ENCODE measurements at places on chromosomes 11 and 22.

- no peak for DNase-seq
Measured at GRCh38 chr11:126748793-126749192, 251.8 kb downstream of the KIRREL3 start.

DNA sequence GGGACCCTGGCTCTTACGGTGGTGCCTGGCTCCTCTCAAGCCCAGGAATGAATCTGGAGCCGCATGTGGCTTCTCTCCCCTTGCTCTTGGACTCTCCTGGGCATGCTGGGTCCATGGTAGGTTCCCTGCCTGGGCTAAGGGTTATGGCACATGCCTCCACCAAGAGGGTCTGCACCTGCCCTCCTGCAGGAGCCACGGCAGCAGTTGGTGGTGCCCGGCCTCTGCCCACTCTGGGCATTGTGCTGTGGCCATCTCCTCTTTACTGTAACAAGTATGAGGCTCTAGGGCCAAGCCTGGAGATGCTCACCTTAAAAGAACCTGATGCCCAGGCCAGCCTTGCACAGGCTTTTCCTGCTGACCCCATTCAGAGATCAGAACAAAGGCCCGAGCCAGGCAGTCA, 104.0 kb upstream of the PITPNB start:
- DNase-seq: no peak

- no peak for DNase-seq
Measured at GRCh38 chr11:8260202-8260966, 3.3 kb downstream of the LMO1 start.

DNA sequence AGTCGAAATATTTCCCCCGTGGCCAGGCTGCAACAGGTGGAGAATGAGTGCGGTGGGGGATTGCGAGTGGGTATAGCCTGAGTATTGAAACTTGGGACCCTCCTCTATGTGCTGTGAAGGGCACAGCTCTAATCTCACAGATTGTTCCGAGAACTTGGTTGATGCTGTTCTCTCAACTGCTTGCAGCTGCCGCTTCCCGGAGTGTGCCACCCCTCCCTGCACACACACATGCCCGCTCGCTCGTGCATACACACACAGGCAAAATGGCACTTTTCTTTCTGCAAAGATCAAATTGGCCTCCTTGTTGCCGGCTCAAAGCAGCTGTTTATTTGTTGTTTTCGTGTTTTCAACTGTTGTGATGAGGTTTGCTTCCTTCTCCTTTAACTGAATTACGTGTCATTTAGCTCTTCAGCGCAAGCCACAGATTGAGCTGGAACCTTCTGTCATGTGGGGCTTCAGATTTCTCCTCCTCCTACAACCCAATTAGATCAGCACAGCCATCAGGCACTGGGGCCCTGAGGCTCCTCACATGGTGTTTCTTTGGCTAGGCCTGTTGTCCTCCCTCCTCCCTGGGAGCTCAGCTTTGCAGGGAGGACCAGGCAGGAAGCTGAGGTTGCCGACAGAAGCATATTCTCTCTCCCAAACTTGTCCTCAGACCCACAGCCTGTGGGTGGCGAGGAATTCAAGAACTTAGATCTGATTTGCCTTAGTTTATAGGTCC, 13.9 kb upstream of the B3GAT1 start:
- DNase-seq: no peak

DNA sequence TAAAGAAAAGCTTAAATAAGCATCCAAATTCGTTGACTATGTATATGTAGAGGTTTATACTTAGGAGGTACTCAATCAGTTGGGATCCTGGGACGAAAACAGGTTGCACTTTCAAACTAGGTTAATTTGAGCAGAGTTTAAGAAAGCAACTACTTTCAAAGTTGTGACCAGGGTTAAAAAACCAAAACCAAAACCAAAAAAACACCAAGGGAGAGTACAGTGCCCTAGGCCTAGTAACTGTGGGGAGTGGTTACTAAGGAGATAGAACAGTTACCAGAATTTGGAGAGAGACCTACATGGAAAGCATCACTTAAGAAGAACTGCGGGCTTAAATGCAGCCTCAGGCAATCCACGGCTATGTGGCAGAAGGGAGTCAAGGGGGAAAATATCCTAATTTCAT, 148.3 kb downstream of the JRKL start:
- no peak for DNase-seq

- peak; percentile 3 for DNase-seq
Measured at GRCh38 chr11:76919887-76920746, 59.4 kb downstream of the ACER3 start.

DNA sequence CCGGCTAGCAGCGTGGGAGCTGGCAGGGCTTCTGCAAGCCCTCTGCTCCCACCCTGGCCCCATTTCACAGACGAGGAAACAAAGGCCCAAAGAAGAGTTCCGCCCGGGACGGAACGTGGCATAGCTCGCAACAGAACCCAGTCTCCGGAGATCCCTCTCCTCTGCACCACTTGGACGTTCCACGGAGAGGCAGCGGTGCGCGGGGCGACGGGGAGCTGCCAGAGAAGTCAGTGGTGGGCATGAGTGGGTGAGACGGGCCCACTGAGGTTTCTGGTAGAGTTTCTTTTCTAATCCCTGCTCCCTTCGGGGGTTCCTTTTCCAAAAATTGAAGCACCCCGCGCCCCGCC, 554 bp upstream of the NECTIN1 start:
- DNase-seq: no peak

DNA sequence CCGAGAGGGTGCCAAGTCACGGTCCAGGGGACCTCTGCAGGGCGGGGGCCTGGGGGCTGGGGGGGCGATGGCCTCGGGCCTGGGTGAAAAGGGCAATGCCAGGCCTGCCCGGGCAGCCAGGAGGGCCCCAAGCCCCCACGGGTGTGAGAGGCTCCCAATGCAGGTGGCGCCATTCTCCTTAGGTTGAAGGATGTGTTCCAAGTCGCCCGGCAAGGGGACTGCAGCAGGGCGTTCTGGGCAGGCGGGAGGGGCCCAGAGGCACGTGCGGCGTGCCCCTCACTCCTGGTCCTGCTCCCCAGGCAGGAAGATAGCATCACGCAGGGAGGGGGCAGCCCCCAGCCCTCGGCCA, 730 bp upstream of the TNNI2 start:
- DNase-seq: no peak

- DNase-seq: no peak
Measured at GRCh38 chr11:113153847-113154246, 160.5 kb upstream of the TTC12 start.

- DNase-seq: no peak
Measured at GRCh38 chr22:22573047-22573889, 14.2 kb upstream of the PRAME start.

- DNase-seq: no peak
Measured at GRCh38 chr11:65185171-65185570, 3.4 kb downstream of the CAPN1 start.

DNA sequence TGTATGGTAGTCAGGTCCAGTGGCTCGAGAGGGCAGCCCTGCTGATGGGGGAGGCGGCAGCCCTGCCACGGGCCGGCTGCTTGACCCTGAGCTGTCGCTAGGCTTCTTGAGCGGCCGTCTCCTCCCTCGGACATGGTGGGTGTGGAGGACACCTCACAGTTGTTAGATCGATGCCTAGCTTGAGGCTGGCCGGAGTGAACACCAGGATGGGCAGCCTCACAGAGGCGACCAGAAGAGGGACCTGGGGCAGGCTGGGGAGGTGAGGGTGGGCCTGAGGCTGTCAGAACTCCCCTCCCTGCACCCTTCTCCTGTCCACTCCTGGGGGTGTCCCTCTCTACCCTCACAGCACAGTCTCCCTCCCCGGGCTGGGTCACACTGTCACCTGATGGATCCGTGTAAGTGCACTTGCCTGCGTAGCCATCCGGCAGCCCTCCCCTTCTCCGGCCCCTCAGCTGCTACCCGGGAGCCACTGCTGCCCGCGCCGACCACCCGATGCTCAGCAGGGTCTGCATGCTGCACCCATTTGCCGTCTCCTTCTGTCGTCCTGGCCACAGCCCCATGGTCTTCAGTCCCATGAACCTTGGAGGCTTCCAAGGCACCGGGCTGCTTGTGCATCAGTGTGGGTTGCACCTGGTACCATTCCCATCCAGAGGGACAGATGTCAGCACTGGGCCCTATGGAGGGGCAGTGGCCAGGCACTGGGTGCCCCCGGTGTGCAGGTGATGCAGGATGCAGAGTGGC, 394.1 kb downstream of the TBC1D22A start:
- no peak for DNase-seq

GRCh38 chr11:12110714-12111548, 541 bp downstream of the MICAL2 start:
- no peak for DNase-seq

GRCh38 chr11:18633256-18634139, 644 bp downstream of the SPTY2D1 start:
- DNase-seq: no peak

DNA sequence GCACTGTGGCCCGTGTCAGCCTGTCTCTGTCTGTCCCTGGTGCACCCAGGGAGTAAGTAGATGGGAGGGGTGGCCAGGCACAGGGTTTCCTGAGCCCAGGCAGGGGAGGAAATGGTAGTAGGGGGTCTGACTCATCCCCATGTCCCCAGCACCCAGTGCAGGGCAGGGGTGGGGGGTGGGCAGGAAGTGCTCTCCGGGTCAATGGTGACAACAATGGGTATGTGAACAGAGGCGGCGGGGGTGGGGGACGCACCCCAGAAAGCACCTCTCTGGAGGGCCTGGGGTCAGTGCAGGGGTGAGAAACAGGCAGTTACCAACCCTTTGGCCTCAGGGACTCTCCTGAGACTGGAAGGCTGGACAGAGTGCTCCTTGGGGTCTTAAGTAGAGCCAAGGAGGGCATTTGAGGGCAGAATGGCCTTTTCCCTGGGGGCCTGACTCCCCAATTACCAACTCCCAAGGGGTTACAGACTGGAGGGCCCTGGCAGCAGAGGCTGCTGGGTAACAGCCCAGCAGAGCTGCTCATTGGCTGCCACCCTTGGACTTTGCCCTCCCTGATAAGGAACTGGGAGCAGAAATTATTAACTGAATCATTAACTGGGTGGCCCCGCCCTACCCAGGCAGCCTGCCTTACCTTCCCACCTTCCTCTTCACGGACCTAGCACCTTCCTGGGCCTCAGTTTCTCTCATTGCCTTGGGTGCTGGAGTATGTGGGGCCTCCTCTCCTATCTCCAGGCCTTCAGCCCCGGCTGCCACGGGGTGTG, 4.2 kb downstream of the MYRF start:
- DNase-seq: peak; percentile 41

DNA sequence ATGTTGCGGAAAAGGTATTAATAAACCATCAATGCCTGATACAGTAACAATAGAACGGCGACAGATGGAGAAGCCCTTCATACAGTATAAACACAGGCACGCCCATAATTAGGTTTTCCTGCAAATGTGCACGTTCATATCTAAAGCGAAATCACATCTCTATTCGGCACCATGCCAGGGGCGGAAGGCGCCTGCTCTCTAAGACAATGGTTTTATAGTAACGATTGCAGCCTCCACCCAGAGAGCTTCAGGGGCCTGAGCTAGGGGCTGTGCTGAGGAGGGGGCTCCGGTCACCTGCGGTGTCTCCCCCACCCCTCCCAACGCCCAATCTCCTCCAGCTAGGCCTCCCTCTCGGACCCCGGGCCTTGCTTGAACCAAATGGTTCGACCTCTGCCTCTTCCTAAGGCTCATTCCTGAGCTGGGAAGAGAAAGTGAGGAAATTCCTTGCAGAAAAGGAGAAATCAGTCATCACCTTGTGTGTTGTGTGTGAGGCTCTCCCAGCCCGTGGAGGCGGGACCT, 9.6 kb downstream of the KRTAP5-5 start:
- DNase-seq: no peak

- no peak for DNase-seq
Measured at GRCh38 chr11:116471608-116472256, 301.1 kb downstream of the BUD13 start.

DNA sequence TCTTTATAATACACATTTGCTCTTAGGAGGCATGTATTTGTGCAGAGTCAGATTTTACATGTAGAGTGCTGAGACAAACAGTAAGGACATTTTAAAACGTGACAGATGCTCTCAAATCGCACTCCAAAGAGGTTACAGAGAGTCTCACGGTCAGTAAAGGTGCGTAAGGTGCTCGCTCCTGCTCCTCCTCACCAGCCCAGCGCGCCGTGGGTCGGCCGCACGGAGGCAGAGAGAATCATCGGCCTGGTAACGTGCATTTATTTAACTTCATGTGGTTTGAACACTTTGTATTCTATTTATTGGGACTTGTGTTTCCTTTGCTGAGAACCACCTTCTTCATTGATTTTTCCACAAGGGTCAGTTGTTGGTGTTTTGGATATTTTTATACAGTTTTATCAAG, 900.1 kb downstream of the BRD1 start:
- no peak for DNase-seq

DNA sequence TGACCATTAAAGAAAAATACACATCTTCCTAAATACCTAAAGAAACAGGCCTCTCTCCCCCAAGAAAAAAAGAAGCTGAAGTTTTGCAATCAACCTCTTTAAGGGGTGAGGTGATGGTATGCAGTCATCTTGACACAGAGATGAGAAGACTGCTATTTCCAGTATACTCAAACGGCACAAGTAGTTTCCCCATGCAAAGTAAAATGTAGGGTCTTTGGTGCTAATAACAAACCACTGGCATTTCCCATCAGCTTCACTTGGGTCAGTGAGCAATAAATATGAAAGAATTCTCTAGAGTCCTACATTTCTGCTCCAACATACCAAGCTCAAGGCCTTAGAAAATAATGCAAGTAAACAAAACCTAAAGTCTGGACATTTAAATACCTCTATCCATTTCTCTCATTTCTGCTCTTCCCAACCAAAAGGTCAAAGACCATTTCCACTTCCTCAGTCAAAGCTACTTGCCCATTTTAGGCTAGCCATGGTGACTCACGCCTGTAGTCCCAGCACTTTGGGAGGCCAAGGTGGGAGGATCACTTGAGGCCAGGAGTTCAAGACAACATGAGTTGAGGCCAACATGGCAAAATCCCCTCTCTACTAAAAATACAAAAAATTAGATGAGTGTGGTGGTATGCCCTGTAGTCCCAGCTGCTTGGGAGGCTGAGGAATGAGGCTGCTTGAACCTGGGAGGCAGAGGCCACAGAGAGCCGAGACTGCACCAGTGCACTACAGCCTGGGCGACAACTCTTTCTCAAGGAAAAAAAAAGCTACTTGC, 39.5 kb upstream of the CHRNA10 start:
- no peak for DNase-seq

- no peak for DNase-seq
Measured at GRCh38 chr11:44629732-44630345, 64.4 kb downstream of the CD82 start.

DNA sequence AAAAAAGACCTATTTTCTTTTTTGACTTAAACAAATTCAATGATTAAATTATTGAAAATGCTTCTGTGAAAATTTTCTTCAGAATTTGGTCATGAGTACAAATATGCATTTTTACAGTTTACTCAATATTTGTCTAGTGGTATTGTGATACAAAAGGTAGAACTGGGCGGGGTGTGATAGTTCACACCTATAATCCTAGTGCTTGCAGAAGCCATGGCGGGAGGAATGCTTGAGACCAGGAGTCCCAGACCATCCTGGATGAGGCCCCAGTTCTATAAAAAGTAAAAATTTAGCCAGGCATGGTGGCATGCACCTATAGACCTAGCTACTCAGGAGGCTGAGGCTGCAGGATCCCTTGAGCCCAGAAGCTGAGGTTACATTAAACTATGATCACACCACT, 90.6 kb downstream of the ARHGAP42 start:
- DNase-seq: no peak
